ENCODE measurements at places on chromosomes 7 and 10.
A peak's percentile ranks its signal among the peaks of the same experiment; 100 is the strongest.

- no peak for DNase-seq
Observed at GRCh38 chr10:128528167-128528566, 401.9 kb upstream of the MKI67 start.

DNA sequence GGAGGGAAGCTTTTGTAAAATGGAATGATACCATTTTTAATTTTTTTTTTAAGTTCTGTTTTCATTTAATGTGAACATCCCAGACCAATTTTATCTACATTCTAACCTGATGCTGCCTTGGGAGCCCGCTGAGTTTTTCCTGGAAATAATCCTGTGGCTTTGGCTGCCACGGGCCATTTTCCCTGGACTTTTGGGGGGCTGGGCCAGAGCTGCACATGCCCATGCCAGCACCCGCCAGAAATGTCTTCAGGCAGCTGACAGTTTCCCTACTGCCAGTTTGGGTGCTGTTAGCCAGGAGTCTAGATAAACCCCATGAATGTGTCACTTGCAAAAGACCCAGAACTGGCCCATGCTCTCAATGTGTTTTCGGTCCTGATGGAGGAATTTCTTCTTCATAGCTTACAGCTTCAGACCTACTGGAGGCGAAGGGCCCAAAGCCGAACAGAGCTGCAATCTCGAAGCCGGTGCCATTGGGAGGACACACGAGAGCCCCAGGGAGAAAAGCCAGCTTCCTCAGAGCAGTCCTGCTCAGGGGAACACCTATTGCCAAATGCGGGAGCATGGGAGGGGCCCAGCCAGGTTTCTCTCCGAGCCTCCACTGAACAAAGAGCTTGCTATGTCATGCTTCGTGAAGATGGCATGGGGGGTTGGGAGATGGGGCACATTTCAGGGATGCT lies 444.2 kb upstream of the MKI67 start:
- DNase-seq = no peak

GRCh38 chr10:126014309-126014708 lies 117.9 kb downstream of the FANK1 start:
- no peak for DNase-seq

- no peak for DNase-seq
Observed at GRCh38 chr7:122487131-122487530, 182.6 kb upstream of the FEZF1 start.

DNA sequence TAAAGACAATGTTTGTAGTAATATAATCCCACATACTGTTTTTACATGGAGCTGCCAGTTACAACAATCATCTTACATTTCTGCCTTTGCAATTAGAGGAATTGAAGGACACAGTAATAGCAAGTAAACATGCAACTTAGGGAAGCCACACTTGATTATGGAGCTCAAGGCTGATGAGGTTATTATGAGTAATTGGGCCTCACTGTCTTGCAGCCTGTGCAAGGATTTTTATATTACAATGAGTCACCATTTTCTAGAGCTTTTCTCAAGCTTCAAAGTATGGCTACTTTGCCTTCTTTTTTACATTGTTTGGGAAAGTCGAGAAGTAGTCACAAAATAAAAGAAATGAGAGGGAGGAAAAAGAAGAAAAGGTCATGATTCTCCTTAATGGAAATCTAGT lies 226.4 kb downstream of the KIAA1217 start:
- no peak for DNase-seq

DNA sequence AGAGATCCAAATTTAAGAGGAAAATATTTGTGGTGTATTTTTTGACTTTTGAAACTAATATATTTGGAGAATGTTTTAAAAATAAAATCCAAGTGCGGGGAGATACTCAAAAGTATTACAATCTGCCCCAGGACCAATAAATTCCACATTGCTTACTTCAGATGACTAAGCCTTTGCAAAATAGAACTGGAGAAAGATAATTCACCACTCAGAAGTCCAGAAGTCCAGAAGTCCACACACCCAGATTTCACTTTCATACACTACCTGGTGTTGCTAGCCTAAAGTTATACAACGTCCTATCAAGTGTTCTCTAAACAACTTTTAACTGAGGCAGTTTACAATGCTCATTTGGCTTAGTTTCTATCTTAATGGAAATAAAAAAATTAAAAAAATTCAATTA lies 487.0 kb upstream of the SEMA3D start:
- DNase-seq = no peak

- peak; percentile 20 for DNase-seq
Observed at GRCh38 chr7:39733881-39734632, 110.7 kb downstream of the RALA start.

DNA sequence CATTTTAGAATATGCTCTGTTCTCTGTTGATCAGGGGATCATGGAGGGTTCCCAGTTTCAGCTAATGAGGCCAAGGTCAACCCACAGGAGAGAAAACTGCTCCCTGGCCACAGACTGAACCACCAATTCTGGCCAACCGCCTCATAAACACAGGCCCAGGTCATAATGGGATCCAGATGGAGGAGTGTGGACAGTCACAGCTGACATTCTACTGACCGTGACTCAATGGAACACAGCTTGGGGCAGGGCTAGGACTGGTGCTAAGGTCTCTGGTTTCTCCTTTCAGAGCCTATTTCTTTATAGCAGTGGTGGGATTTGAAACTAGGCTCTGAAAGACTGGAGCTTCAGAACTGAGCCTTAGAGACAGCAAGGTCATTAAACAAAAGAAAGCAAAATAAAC lies 68.3 kb downstream of the HIPK2 start:
- no peak for DNase-seq

GRCh38 chr10:21527598-21528235 lies 2.2 kb upstream of the SKIDA1 start:
- DNase-seq = no peak

DNA sequence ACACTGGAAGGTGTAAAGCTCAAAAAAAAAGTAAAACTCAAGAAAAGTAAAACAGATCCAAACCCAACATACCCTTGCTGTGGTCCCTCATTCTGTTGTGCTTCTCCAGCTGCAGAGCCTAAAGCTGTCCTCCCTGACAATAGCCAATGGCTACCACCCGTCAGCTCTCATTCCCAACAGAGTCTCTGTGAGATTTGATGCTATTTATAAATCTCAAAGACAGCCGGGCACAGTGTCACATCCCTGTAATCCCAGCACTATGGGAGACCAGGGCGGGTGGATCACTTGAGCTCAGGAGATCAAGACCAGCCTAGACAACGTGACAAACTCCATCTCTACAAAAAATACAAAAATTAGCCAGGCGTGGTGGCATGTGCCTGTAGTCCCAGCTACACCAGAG lies 116.0 kb downstream of the KMT2E start:
- DNase-seq = no peak

DNA sequence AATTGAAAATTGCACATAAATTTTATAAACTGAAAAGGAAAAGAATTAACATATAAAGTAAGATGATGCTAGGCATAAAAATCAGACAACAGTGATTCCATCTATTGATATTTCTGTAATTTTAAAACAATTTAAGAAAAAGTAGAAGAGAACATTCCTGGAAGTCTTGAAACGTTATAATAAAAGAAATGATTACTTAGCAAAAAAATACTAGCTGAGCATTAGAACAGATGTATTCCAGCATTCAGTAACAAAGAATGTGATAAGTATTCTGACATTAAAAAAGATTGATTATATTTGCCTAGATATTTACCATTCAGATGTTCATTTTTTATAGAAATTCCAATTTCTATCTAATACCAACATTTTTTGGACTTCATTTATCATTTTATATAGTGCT lies 120.1 kb upstream of the PPP1R9A start:
- DNase-seq = no peak

- DNase-seq = no peak
Observed at GRCh38 chr10:3959370-3960325, 174.6 kb upstream of the KLF6 start.

GRCh38 chr10:21264271-21264670 lies 261.2 kb downstream of the SKIDA1 start:
- DNase-seq = no peak

DNA sequence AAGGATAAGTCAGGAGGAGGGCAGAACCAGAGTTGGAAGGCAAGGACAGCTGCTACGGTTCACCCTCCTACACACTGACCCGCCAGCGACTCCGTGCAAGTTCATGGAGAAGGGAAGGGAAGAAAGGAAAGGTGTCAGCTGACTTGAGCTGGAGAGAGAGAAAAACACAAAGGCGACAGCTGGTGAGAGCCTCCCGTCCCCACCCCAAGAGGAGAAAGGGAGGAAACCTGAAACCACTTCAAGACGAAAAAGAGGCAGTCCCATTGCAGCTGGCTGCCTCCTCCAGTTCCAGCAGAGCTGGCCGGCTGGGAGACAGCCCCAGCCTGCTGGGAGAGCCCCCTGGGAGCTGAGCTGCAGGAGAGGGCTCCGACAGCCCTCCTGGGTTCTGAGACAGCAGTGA lies 75.2 kb downstream of the PARD3 start:
- no peak for DNase-seq

DNA sequence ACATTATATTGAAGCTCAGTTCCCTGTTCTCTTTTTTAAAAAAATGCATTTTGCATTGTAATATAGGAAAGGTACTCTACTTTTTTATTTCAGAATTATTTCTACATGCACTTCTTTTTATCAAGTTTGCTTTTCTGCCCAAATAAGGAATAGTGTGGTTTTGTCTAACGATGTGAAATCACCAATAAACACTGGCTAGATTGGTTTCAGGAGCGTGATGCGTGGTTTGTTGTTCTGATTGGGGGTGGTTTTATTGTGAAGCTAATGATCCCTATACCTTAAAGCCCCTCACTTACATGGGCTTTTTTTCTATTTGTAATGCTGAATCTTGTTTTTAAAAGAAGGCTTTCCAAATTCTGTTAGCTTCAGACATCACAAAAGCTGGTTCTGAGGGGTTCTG lies 17.6 kb downstream of the ENTPD7 start:
- no peak for DNase-seq

Data from activated T-cell treated with anti-CD3 and anti-CD28 coated beads, Interleukin-2, amount 50 U/mL, for 4 hours (primary cell).